ENCODE measurements at places on chromosomes 3 and 15.
A peak's percentile ranks its signal among the peaks of the same experiment; 100 is the strongest.

DNA sequence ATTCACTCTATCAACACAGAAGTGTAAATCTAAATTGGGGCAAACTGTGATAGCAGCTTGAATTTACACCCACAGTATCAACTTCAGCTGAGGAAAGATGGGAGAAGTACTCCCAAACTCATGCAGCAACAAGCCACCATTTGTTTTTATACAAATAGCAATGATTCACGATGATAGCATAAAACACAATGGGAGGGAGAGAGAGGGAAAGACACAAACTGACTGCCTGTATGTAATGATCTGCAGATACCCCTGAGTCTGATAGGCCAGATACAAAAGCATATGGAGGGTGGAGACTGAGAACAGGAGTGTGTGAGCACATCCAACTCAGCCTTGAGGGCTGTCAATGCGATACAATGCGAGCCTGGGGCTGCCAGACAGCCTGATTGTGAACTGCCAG, 79.2 kb downstream of the CNTN3 start:
- no peak for DNase-seq

DNA sequence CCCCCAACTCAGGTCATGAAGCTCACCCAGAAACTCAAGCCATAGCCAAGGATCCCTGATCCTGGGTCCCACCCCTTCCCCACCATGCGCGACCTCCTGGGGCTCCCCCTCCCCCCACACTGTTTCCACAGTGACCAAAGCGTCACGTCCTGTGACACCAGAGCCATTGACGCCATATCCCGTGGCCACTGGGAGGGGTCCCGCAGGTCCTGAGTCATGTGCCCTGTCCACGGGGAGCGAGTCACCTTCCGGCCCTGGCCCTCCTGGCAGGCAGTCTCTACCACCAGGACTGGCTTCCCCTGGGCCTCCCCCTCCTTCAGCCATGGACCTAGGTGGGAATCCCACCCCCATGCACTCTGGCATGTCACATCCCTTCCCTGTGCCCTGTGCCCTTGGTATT, 15.6 kb downstream of the SEMA3F start:
- peak; percentile 83 for DNase-seq

DNA sequence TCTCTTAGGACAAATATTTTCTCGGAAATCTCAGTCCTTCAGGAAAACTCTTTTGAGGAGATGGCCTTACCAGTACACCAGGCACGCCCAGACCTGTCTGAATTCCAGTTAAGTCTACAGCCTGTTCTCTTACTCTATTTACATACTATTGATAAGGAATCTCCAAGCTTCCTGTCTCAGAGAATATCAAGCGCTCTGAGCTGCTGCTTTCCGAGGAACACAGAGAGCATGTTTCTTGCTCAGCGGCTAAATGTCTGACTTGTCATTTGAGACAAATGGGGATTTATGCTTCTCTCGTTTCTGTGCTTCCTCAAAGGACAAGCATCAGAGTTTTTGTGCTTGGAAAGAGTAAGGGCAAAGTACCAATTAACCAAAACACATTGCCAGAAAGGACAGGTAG, 112.4 kb upstream of the CCDC54 start:
- no peak for DNase-seq

GRCh38 chr3:172786036-172786435, 35.5 kb downstream of the ECT2 start:
- DNase-seq = no peak

DNA sequence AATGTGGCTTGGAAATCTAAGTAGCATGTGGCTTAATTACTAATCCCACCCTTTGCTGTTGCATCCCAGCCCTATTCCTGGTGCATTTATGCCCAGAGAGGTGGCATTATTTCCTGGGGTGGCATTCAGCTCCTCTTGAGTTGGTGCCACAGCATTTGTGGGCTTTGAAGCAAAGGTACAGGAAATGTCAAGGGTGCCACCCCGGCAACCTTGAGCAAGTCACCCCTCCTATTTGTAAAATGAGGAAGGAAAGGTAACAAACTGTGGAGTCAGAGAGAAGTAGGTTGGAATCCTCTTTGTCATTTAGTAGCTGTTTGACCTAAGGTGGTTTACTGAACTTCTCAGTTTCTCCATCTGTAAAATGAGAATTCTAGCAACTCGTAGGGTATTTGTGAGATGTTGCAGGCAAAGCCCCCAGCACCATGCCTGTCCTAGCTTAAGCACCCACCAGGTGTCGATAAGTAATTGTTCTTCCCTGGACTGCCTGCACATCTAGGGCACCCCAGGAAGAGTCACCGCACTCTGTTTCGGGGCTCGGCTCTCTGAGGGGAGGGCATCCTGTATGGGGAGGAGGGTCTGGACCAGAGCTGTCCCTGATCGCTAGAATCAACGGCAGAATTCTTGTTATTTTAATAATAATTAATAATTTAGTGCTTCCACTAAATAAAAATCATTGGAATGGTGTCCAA, 17.1 kb downstream of the ISG20 start:
- no peak for DNase-seq

GRCh38 chr3:102053375-102053989, 204.2 kb downstream of the NFKBIZ start:
- DNase-seq = peak; percentile 61

- no peak for DNase-seq
Observed at GRCh38 chr3:112143689-112144088, 10.6 kb upstream of the GCSAM start.

DNA sequence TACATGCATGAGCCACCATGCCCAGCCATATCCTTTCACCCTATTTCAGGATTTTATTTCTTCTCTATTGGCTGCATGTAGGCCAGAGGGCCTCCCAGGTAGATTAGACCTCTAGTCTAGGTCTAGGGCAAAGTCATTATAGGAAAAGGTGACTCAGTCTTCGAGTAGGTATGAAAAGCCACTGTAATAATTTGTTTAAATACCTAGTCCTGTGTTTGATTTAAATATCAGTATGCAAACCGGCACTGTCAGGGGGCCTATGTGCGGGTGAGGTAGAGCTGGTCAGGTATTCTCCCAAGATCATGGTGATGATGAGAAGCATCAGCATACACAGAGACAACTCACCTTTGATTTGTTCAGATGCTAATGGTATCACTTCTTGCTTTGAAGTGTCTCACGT, 101.4 kb upstream of the UMPS start:
- no peak for DNase-seq

DNA sequence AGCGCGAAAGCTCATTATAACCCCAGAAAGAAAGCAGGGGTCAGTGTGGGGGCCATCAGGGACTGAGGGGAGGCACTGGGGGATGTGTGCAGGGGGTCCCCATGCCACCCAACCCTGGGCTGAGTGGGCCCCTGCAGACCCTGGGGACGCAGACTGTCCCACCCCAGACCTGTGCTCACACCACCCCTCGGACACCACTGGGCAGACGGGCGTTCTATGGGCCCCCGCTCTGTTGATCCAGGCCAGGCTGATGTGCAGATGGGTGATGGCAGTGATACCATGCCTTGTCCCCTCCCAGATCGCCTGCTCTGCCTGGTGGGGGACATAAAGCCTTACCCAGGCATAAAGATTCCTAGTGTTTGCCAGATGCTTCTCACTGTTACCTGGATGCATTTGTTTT, 259.7 kb upstream of the TLE3 start:
- no peak for DNase-seq

- DNase-seq = no peak
Observed at GRCh38 chr15:78614021-78614420, 6.8 kb downstream of the CHRNA3 start.

- DNase-seq = peak; percentile 29
Observed at GRCh38 chr3:138367911-138368310, 19.5 kb downstream of the MRAS start.

GRCh38 chr3:134636406-134636805, 14.4 kb downstream of the KY start:
- no peak for DNase-seq

- no peak for DNase-seq
Observed at GRCh38 chr3:124267406-124267805, 275.5 kb upstream of the ROPN1 start.

Measured in EH (cell line).